RKO (cell line): ENCODE measurements at places on chromosomes 2 and 18.

- DNase-seq = no peak
Observed at GRCh38 chr2:108858894-108859293, 72.3 kb downstream of the CCDC138 start.

DNA sequence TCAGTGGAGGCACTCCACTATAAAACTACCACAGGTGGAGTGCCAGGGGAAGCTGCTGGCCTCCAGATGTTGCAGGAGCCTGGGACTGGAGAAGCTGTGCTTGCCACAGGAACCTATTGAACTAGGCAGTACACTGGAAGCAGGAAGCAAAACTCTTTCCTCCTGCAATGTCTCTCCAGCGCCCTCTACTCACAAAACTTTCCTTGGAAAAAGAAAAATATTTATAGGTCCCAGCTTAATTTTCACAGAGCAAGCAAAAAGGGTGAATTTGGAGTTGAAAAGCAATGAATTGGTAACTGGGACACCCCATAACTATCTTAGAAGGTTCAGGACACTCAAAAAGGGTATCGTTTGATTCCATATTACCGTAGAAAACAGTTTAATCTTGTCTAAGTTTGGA is 33.2 kb upstream of the REEP1 start:
- DNase-seq = no peak

DNA sequence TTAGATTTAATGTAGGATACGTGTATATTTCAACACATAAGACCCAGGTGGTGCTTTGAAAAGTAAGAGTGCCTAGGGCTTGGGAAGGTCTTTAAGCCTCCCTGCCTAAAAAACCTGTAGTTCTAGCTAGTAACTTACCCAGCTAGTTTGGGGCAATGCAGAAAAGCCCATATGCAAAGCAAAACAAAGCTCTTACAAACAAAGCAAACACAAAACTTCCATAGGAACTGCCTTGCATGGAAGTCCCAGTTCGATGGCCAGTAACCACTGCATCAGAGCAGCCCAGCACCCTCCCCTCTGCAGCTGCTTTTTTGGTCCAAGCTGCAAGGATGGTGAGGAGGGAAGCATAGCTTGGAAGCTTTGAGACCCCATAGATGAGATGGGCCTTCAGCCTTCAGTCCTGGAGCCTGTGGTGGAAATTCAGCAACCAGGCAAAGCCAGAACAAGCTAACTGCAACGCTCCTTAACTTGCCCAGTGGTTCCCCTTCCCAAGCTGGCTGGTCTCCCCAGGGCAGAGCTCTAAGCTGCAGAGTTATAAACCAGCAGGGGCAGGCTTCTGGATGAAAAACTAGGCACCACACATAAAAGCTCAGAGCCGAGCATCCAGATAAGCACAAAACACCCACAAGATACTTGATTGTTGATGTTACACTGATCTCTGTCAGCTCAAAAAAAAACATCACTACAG is 16.2 kb downstream of the C2orf76 start:
- no peak for DNase-seq

DNA sequence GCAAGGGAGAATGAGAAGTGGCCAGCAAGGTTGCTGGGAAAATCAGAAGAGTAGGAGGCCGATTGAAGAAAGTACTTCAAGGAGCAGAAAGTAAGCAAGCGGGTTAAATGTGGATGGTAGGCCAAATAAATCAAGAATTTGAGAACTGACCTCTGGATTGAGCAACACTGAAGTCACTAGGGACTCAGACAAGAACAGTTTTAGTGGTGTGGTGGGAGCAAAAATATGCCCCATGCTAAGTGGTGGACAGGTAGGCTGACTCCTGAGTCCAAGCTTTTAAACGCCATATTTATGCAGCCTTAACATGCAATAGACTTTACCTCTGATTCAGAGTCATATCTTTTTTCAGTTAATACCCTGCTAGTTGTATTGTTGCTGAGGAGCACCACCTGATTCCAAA is 4.5 kb downstream of the TRABD2A start:
- no peak for DNase-seq

- DNase-seq = no peak
Observed at GRCh38 chr2:132849118-132849517, 179.1 kb upstream of the LYPD1 start.

DNA sequence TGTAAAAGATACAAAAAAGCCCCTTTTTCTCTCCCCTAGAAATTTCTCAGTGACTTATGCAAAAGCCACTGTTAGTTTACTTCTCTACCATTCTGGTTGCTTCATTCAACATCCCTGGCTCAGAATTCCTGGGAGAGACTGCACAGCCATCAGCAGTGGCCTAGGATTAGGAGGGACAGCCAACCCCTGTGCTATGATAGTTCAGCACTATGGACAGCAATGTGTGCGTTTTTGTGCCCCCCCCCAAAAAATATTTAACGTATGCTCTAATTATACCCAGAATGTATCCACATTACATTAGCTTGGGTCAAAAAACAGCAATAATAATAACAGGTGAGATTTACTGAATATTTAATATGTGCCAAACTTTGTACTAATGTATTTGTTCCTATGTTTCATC is 29.0 kb downstream of the OSR1 start:
- no peak for DNase-seq

GRCh38 chr18:59996370-59996966 is 96.7 kb downstream of the PMAIP1 start:
- DNase-seq = peak; percentile 52

GRCh38 chr18:45666520-45666919 is 51.2 kb downstream of the SLC14A2 start:
- no peak for DNase-seq

- DNase-seq = no peak
Observed at GRCh38 chr2:143691121-143691520, 561.9 kb downstream of the ARHGAP15 start.

GRCh38 chr2:46091961-46092667 is 205.1 kb upstream of the EPAS1 start:
- DNase-seq = no peak

DNA sequence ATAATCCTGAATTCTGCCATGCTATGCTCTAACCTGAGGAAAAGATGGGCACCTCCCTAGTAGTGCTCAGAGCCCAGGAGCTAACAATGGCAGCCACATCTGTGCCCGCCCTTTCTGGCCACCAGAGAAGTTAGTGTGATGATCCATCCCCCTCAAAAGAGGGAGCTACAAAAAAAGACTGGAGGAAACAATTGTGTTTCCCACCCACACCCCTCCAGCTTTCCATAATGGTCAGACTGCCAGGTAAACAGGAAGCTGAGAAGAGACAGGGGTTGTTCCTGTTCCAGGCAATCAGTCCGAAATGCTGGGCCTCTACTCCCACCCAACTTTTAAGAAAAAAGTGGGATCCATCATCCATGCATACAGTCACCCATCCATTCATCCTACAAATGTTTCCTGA is 3.2 kb downstream of the TBC1D8 start:
- no peak for DNase-seq
